H9 (cell line): ENCODE measurements at places on chromosomes 3 and 15. TPM values are rescaled to one million over a fixed set of nuclear protein-coding genes. Genes with fewer than 3 reads are reported as not detected.
A peak's percentile ranks its signal among the peaks of the same experiment; 100 is the strongest.

The GP5 gene
- not detected in 2 replicates for total RNA-seq

The PPP2R3A gene
- 12.4 and 12.6 TPM in 2 replicates for total RNA-seq

The C3orf80 gene
- 0.13 and 0.15 TPM in 2 replicates for total RNA-seq

The GRAMD2A gene
- 1.3 and 1.5 TPM in 2 replicates for total RNA-seq

The CPLX3 gene
- total RNA-seq, result not detected in 2 replicates

The GASK1A gene
- total RNA-seq, result 5.3 and 5.4 TPM in 2 replicates

The PIGX gene
- 18.1 and 20.0 TPM in 2 replicates for total RNA-seq

The C3orf85 gene
- total RNA-seq, result not detected in 2 replicates

The LRRN1 gene
- 269 and 271 TPM in 2 replicates for total RNA-seq

The GPR160 gene
- total RNA-seq, result 14.1 and 15.4 TPM in 2 replicates

The DNAH12 gene
- total RNA-seq, result not detected in 2 replicates

The CLRN1 gene
- not detected in 2 replicates for total RNA-seq

The HPS3 gene
- total RNA-seq, result 45.6 and 46.5 TPM in 2 replicates

The XXYLT1 gene
- 22.7 and 23.0 TPM in 2 replicates for total RNA-seq

The FBXO40 gene
- 0.04 and 0.15 TPM in 2 replicates for total RNA-seq

The NEDD4 gene
- 9.3 and 9.6 TPM in 2 replicates for total RNA-seq

The ANKUB1 gene
- total RNA-seq, result not detected in 2 replicates

The SLC22A14 gene
- total RNA-seq, result not detected in 2 replicates

DNA sequence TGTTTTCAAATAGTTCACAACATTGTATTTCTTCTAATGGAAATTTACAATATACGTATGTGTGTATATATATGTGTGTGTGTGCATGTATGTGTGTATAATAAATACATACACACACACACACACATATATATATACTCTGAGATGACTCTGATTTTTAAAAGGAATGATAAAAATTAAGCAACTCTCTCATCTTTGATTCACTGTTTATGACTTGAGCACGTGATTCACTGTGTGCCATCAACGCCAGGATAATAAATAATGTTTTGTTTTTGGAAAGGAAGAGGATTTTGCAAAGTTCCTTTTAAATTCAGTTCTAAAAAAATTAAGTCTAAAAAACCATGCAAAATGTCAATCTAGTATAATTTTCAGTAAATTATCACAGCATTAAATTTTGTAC lies 132.4 kb downstream of the P3H2 start:
- DNase-seq, result no peak

DNA sequence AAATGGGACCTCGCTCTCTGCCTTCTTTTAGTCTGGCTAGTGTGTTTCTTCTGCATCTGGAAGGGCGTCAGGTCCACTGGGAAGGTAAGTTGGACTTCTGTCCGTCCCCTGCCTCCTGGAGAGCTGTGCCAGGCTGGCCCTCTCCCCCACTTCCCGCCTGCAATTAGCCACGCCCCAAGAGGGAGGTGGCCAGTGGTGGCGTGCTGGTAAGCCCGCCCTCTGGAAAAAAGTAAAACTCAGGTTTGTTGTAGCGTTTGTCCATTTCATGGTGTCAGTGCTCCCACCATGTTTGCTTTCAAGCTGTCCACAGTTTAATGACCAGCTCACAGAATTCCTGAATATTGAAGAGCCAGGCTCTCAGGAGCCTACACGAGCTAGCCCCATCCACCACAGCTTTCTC lies 55.6 kb downstream of the SLC6A6 start:
- peak; percentile 78 for DNase-seq

GRCh38 chr3:138326866-138327595 lies 2.6 kb downstream of the NME9 start:
- DNase-seq, result no peak

GRCh38 chr3:149971403-149972075 lies 844 bp upstream of the PFN2 start:
- peak; percentile 86 for DNase-seq

- no peak for DNase-seq
These were observed 127.7 kb downstream of the MTHFS start for GRCh38 chr15:79769069-79769481.

DNA sequence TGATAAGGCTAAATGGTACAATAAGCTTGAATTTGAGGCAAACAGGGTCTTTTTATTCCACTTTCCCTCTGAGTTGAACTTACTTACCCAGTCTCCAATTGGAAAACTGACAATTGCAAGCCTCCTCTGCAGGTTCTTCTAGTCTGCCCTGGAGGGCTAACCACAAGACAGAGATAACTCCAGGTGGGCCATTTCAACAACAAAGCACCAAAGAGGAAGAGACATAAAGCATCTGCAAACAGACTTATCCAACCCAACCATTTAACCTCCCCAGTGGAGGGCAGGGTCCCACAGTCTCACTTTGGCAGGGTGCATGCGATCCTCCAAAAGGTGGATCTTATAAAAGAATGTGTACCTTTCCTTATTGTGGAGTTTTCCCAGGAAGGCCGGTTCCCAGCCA lies 525.8 kb downstream of the DIPK2A start:
- DNase-seq, result no peak

- no peak for DNase-seq
These were observed 288.8 kb downstream of the CNTN6 start for GRCh38 chr3:1381647-1382036.

- DNase-seq, result peak; percentile 89
These were observed 9.0 kb downstream of the ZIC4 start for GRCh38 chr3:147397155-147397874.

GRCh38 chr15:34892963-34893591 lies 76.5 kb downstream of the AQR start:
- peak; percentile 46 for DNase-seq

GRCh38 chr3:8557298-8557697 lies 55.7 kb downstream of the LMCD1 start:
- DNase-seq, result no peak

GRCh38 chr15:83927704-83928391 lies 273.9 kb downstream of the ADAMTSL3 start:
- no peak for DNase-seq

DNA sequence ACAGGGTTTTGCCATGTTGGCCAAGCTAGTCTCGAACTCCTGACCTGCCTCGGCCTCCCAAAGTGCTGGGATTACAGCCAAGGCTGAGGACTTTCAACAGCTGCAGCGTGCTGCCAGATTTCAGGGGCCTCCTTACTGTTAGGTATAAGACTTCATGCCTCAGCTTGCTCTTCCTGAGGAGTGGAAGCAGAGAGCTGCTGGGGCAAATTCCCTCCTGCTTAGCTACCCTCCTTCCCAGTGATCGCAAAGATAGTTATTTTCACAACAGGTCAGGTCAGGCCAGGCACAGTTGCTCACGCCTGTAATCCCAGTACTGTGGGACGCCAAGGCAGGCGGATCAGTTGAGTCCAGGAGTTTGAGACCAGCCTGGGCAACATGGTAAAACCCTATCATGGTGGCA lies 2.6 kb upstream of the CPNE9 start:
- DNase-seq, result no peak

GRCh38 chr15:65792138-65792987 lies at the start of gene DENND4A:
Gene DENND4A (minus strand): TSS chr15:65792293. CDS start chr15:65756450, 35,843 bp downstream.
- DNase-seq, result peak; percentile 98

DNA sequence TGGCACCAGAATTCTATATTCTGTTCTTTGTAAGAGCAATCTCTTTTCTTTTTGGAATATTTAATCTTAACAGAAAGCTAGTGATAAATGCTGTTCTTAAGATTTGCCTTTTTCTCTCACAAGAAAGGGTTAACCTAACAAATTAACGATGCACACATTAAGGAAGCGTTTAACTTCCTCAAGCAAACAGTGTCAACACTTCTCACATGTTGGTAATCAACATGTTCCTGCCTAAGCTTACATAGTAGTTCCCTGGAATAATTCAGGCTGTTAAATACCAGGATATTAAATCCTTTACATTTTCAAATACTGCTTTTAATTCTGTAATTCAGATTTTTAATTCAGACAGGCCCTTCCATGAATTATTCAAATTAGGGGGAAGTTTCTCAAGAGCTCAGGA lies 67.4 kb upstream of the RPL35A start:
- no peak for DNase-seq

DNA sequence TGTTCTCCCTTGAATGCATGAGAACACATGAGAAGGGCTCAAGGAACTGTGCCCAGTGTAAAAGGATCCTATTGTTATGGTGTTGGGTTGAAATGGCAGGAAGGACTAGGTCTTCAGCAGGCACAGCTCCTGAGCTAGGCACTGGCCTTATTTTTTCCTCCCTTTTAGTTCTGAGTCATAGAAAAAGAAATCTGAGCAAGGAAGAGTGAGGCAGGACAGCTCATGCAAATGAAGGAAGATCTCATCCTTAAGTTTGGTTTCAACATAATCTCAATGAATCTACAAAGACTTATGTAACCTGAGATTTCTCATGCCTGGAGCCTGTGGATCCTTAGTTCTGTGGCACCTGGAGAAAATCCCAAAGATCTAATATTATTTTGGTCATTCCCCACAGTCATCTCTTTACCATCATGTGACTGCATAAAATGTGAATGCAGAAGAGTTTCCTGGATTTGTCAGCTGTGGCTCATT lies 188.6 kb upstream of the TBL1XR1 start:
- no peak for DNase-seq

DNA sequence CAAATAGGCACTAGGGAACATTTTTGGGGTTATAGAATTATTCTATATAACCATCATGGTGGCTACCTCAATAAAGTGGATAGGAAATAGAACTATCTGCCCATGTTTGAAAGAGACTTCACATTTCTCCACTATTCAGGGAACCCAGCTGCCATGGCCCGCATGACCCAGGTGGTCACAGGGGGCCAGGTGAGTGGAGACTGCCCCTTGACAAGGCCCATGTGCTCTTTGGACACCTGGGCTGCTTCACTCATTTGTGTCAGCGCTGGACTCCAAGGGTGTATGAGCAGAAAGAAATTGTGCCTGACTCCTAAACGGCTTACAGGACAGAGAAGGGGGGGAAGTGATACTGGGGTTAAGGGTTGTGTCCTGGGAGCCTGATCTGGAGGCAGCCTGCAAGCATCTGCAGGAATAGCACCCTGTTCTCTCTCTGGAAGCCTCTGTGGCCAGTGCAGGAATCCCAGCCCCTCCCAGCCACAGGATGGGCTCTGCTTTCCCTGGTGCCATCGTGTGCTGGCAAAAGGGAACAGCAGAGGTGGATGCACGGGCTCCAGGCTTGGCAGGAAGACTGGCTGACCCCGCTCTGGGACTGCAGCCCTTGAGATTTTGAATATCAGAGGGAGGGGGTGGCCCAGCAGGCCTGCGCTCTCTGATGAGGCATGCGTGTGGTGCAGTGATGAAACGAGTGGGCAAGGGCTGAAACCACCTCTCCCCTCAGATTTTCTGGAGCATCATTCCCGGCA lies 9.1 kb upstream of the C3orf22 start:
- peak; percentile 40 for DNase-seq

DNA sequence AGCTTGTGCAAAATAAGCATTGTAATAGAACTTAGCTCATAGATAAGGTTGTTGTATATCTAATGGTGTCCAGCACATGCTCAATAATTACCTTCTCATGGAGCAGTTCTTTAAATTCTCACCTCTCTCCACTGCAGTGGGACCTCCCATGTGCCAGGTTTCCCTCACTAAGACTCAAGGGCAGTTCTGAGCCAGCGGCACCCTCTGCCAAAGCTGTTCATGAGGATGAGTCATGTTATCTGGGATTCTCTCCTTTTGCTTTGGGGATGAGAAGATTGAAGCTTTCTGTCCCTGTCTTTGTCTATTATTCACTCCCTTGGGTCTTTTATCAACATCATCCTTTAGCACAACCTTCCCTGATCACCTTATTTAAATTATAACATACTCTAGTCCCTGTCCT lies 15.6 kb upstream of the AMOTL2 start:
- DNase-seq, result no peak

GRCh38 chr3:89353465-89353864 lies 246.0 kb downstream of the EPHA3 start:
- no peak for DNase-seq

DNA sequence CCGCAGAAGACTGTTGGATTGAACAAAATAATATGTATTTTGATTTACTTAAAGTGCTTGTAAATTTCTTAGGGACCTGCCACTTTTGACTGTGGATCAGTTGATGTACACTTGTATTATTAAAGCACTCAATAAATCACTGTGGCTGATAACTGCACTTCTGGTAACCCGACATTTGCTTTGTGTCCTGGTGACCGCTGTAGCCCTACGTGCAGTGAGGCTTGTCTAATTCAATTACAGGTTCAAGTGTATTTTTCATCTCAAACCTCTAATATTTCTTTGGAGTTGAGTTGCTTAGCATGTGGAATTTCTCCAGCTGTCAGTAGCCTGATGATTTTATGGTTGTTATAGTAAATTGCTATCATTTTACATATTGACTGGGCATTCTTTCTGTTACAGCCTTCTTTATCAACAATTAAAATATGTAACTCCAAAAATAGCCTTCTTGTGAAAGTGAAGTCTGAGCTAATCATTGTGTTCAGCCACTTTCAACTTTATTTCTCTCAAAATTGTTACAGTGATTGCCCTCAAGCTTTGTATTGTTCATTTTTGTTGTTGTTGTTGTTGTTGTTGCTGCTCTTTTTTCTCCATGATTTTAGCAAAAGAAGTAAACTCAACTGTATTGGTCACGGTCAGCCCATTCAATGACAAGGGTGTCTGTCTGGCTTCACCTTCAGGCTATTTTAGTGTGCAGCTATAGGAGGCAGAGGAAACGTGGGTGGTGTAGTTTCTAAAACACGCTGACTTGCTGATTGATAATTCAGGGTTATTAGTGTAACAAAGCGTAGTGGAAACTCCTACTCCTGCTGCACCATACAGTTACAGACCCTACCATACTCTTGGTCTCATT lies 215.1 kb upstream of the UBE2E1 start:
- no peak for DNase-seq

DNA sequence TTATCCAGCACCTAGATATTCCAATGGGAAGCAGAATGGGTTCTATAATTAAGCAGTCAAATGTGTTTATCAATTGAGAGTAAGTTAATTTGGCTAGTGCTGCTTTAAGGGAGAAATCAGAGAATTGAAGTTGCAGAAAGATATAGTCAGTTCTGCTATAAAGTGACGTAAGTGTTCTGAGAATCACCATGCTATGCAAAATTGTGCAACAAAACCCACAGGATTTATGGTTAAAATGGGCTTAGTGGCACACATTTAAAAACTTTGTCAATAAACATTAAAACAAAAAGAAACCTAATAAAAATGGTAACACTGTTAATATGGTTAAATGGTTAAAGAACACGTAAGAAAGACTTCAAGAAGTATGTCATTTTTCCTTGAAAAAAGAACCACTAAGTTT lies 74.5 kb downstream of the TMEM108 start:
- DNase-seq, result no peak

- no peak for DNase-seq
These were observed 12.4 kb upstream of the TPM1 start for GRCh38 chr15:63030101-63030551.

- no peak for DNase-seq
These were observed 15.6 kb upstream of the WWTR1 start for GRCh38 chr3:149673393-149673792.

DNA sequence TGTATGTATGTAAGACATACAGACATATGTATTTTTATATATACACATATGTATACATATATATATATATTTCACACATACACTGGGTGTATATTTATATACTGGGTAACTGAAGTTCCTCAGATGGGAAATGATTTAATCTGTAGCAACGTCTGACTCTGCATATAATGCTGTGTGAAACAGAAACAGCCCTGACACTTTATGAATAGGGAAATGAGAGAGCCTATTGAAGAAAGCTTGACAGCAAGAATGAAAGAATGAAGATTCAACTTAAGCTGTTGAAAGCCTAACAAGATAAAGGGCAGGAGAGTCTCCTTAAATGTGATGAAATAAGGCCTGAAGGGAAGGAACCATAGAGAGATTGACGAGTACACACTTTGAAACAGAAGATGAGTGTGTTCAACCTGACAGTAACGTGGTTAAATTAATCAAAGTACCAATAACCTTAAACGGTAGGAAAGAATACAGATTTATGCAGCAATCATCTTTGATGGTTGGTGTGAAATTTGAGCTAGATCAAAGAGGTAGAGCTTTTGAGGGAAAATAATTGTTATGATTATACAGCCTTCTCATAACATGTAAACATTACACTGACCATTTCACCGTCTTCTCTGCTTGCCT lies 169.9 kb downstream of the MECOM start:
- DNase-seq, result no peak
